LNCaP clone FGC (cell line): ENCODE measurements at places on chromosomes 5 and 9.

- DNase-seq = no peak
These were observed 42.9 kb downstream of the RIC1 start for GRCh38 chr9:5671711-5672353.

DNA sequence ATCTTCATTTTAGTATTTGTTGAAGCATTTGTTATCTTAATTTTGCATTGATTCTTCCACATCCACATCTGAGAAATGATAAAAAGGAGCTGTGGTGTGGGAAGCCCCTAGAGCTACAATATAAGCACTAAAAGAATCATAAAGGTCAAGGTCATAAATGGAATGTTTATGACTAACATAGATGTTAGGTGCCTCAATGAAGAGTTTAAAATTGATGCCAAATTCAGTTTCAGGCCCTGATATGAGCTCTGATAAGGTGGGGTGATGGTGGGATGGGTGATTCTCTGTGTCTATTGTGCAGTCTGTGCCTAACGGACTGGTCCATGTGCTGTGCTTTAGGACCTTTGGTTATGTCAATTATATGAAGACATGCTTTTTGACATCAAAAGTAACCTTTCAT is 61.2 kb upstream of the CAMK4 start:
- DNase-seq = no peak

GRCh38 chr5:135460246-135461033 is 8.3 kb upstream of the TIFAB start:
- no peak for DNase-seq

DNA sequence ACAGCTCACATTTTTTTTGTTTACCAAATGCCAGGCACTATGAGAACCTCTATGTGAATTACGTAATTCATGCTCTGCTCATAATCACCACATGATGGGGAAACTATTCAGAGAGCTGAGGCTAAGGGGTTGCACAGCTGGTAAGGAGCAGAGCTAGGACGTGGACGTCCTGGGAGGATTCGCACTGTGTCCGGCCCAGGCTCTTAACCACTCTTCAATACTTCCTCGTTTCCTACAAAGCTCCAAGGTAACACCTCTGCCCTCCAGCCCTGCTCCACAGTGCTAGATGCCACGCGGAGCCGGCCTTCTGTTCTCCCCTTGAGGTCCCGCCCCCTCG is 8.7 kb downstream of the PHF19 start:
- no peak for DNase-seq

- DNase-seq = no peak
These were observed 14.6 kb downstream of the ARL14EPL start for GRCh38 chr5:116046823-116047222.

- DNase-seq = no peak
These were observed 58.0 kb downstream of the DAP start for GRCh38 chr5:10702911-10703491.
